Chondrocyte (in vitro differentiated cells): ENCODE measurements at places on chromosomes 11 and 22.

- DNase-seq = no peak
Observed at GRCh38 chr11:94856443-94856842, 88.3 kb downstream of the AMOTL1 start.

- no peak for DNase-seq
Observed at GRCh38 chr11:959027-959426, 33.4 kb downstream of the AP2A2 start.

DNA sequence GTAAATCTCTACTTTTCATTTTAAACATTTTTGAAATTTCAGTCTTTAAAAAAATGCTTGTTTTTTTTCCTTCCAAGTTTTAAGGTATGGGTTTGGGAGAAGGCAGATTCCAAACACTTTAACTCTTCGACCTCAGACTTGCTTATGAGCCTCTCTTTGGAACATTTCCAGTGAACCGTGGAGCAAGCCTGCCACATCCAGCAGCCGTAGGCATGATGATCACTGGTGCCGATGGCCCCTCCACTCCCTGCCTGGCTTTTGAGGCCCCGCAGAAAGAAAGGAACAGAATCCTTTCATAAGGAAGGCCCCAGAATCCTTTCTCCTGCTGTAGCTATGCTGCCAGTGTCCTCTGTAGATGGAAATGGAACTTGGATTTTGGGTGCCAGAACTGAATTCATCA is 50.7 kb downstream of the BMAL1 start:
- no peak for DNase-seq

DNA sequence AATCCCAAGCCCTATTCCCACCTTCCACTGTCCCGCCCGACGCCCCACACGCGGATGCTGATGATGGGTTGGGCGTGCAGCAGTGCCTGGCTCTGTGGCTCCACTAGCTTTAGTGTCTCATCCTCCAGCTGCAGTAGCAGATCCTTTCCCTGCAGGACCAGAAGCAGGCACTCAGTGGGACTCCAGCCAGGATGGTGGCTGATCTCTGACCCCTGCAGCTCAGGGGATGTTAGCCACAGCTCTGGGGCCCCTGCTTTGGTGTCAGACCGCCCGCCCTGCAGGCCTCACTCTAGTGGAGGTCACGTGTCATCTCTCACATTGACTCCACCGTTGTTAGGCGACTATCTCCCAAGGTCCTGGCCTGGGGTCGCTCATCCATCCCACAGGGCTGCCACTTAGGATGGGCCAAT is 11.8 kb downstream of the SMPD1 start:
- no peak for DNase-seq

GRCh38 chr22:49930596-49931412 is 12.4 kb downstream of the CRELD2 start:
- DNase-seq = no peak

GRCh38 chr11:19419808-19420207 is 179.1 kb upstream of the E2F8 start:
- DNase-seq = no peak

- DNase-seq = no peak
Observed at GRCh38 chr11:128807909-128808308, 59.2 kb downstream of the KCNJ1 start.

DNA sequence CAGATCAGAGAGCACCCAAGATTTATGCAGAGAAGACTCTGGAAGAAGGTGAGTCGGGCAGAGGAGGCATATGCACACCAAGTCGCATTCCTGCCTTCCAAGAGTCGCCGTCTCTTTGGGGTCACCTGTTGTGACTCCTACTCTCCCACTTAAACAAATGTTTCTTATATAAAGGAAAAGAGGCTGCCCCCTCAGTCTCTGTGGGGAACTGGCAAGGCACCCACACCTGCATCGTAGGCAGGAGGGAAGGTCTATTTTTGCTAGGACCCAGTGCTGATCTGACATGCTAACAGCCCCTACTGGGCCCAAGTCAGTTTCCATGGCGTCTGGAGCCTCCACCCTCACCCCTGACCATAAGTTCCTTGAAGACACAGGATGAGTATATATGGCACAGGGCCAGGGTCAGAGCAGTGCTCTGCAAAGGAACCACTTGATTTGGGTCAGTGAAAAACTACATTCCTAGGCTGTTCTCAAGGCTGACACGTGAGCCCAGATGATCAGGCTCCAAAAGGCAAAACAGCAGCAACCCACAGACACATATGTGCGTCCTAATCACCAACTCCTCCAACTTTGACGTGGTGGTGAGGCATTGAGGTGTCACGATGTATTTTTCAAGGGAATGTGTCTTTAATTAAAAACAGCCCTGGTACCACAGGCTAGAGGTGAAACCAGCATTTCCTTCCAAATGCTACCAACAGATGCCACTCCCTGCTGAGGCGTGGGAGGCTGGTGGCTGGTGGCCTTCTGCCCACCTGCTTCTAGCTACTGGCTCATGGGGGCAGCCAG is 55.6 kb upstream of the CSNK2A3 start:
- no peak for DNase-seq
